Occipital lobe (tissue), 3 donors: ENCODE measurements at places on chromosomes 6 and 20. TPM values are rescaled to one million over a fixed set of nuclear protein-coding genes. Genes with fewer than 3 reads are reported as not detected.

UNC5CL gene
- 0.16 TPM for total RNA-seq

LAMP5 gene
- 4.8 TPM for total RNA-seq

CAP2 gene
- total RNA-seq = 33.7 TPM

SLC35F1 gene
- 112 TPM for total RNA-seq

BTN1A1 gene
- not detected for total RNA-seq

SLC32A1 gene
- total RNA-seq = 6.4 TPM

MACROD2 gene
- 60.4 TPM for total RNA-seq

TUBB2B gene
- total RNA-seq = 4,324 TPM

PAX1 gene
- total RNA-seq = under 0.01 TPM

HRH3 gene
- total RNA-seq = 0.47 TPM

SIRPG gene
- total RNA-seq = not detected

TMC2 gene
- 1.7 TPM for total RNA-seq

BPIFB1 gene
- not detected for total RNA-seq

TMEM244 gene
- 1.4 TPM for total RNA-seq

TSPYL1 gene
- 205 TPM for total RNA-seq

SPEF1 gene
- total RNA-seq = 0.16 TPM

CPNE5 gene
- 4.8 TPM for total RNA-seq

DAAM2 gene
- 14.0 TPM for total RNA-seq

MEI4 gene
- 0.47 TPM for total RNA-seq

PDE7B gene
- 3.0 TPM for total RNA-seq

FOXF2 gene
- 1.2 TPM for total RNA-seq

OR2H1 gene
- not detected for total RNA-seq

SHLD1 gene
- 6.2 TPM for total RNA-seq

SNX5 gene
- 60.4 TPM for total RNA-seq

SERPINB1 gene
- total RNA-seq = 2.3 TPM

OPN5 gene
- total RNA-seq = not detected
